ENCODE measurements at places on chromosomes 3 and 15.

DNA sequence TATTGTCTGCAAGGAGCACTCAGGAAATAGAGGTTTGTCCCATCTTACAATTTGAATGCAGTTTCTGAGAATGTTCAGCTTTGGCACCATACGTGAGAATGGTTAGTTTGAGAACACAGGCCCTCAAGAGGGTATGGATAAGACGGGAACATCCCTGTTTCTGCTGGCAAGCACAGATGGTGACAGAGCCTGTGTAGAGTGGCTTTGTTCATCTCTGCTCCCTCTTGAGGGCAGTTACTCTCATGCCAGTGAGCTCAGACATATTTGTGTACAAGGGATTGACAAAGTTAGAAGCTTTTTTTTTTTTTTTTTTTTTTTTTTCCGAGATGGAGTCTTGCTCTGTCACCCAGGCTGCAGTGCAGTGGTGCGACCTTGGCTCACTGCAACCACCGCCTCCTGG is 71.5 kb upstream of the FILIP1L start:
- DNase-seq = no peak

GRCh38 chr15:41934843-41935242 is 37.5 kb downstream of the EHD4 start:
- DNase-seq = no peak

DNA sequence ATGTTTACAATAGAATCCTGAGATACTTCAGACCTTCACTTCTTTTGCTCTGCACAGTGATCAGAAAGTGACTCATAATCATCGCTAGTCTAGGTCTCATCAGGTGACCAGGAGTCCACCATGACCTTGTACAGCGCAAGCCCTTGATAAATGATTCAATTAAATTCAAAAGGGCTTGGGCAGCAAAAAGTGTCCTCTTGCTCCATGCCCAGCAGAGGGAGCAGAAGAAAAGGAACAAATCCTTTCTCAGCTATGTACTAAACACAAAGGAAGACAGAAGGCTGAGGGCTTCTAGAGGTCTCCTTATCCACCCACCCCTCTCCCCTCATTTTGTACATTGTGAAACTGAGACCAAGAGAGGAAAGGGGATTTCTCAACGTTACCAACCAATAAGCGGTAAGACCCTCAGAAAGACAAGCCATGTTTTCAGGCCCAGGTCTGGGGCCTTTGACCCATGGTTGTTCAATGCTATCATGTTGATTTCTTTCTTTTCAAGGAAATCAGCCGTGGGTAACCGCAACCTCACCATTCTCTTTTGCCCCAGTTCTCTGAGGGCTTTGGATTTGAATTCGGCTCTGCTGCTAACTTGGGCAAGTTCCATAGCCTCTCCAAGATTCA is 74.8 kb downstream of the AQP9 start:
- no peak for DNase-seq

- no peak for DNase-seq
Observed at GRCh38 chr3:45209526-45209925, 16.6 kb downstream of the TMEM158 start.

- no peak for DNase-seq
Observed at GRCh38 chr3:82342521-82342920, 581.1 kb upstream of the GBE1 start.

DNA sequence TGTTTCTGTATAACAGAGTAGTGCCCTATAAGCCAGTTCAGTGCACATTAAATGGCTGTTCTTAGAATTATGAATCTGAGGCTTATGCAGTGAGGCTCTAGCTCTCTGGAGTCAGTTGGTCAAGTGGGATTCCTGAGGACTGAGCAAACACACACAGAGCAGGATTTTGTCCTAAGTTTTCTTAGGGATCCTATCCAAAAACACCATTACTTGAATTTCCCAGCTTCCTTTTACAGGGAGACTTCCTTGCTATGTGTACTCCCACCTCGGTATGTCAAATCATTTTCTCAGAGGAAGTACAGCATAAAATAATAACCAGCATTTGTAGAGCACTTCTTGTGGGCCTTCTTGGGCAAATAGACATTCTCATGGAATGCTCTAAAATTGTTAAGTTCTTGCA is 63.1 kb upstream of the GOLGA6B start:
- no peak for DNase-seq

- no peak for DNase-seq
Observed at GRCh38 chr3:186311441-186311840, 50.6 kb downstream of the DGKG start.

DNA sequence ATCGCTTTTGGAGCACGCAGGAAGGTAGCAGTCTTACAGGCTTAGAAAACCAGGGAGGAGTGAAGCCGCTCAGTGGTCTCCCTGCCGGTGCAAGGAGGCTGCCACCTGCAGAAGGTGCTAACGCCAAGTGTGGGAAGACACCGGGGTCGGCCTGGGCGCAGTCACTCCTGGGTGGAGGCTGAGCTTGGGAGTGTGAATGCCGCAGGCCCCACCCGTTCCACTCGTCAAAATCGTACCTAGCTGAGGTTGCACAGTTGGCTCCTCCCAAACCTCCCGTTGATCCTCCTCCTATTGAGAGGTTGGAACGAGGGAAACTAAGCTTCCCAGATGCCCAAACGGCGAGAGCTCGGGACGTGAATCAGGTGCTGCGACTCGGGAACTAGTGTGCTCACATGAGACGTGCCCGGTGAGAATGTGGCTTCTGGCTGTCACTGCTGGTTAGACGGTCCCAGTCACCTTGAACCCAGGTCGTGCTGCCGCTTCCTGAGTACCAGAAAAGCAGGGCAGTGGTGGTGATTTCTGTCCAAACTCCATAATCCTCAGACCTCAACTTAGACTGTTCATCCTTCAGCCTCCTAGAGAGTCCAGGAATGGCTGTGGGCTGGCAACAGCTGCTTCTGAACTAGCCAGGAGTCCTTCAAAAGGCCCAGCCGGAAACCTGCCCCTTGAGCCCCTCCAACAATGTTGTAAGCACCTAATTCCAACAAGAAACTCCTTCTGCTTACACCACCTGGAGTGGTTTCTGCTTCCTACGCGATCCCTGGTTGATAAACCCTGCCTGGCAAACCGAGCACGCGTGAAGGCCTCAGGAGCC is 156.0 kb downstream of the XXYLT1 start:
- no peak for DNase-seq

- DNase-seq = no peak
Observed at GRCh38 chr3:29171043-29171990, 109.6 kb upstream of the RBMS3 start.

DNA sequence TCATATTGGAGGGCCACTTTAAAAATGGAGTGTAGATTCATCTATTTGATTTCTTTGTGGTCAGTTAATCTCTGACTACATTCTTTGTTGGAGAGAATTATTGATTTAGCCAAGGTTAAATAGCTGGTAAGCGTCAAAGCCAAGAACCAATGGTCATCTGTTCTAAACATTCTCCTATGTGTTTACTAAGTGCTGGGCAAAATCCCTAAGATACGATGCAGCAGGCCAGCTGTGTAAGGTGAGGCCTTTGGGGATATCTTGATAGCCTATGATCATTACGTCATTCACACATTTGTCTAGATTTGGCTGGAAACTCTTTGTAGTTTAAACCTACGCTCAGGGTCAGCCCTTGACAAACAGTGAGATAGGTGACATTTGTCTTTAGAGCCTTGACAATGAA is 236.2 kb downstream of the NR1D2 start:
- DNase-seq = no peak

DNA sequence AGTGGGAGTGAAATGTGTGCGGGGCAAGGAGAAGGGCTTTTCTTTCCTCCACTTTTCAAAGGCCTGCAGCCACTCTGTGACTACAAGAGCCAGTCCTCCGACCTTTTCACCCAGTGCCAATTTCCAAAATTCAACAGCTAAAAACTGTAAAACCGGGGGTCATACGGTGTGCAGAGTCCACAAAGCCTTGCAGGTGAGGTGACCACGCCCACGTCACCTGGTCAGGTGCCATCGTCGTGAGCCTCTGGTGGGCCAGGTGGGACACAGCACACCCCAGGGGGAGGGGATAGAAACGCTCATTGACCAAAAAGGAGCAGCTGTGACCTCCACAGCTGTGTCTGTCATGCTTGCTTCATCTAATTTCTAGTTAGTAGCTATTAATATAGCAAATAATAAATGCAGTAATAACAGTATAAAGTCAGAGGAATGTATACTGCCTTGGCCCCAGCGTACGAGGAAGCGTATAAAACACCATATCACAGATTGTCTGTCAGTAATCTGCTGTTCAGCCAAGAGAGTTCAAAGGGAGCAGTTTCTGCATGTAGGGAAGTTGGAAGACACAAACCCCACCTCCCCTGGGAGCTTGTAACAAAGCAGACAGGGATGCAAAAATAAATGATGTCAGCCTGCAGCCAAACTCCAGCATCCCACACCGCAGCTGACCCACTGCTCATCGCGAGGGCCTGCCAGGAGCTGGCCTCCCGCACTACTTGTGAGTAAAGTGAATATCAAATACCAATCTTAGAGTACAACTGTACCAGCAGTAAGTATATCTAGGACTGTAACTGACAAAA is 86.7 kb downstream of the VGLL4 start:
- DNase-seq = no peak

DNA sequence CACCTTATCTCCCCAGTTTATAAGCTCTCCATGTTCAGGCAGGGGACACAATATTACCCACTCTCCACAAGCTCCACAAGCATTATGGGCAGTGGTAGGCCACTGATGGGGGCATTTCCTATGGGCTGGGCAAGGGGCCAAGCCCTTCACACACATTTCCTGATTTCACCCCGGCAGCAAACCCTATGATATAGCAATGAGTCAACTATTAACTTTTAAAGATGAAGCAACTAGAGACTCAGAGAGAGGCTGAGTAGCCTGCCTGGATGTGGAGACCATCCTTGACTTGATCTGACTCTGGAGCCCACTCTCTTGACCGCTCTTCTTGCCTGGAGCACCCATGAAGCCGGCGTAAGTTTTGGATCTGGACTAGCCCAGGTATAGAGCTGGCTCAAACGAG is 27.4 kb downstream of the FOXL2NB start:
- DNase-seq = no peak

DNA sequence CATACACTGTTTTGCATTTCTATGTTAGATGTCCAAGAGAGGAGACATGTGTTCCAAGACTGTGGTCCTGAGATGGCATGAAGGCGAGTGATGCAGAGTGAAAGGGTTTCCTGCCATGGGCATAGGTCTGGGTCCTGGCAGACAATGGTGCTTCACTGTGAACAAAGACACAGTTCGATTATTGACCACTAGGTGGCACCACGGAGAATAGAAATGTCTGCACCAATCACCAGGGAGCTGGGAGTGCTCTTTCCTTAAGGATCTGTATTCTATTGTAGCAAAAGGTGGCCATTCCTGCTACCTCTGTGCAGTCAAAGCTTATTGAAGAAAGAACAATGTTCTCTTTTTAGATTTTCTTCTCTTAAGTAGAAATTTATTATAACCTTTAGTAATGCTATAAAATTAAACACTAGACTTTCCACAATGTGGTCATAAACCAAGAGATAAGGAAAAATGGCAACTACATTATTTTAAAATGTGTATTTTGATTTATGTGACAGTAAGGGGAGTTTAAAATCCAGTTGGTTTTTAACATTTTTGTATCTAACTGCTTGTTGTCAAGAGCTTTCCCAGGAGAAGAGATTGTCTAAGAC is 88.7 kb downstream of the GABRG3 start:
- no peak for DNase-seq

DNA sequence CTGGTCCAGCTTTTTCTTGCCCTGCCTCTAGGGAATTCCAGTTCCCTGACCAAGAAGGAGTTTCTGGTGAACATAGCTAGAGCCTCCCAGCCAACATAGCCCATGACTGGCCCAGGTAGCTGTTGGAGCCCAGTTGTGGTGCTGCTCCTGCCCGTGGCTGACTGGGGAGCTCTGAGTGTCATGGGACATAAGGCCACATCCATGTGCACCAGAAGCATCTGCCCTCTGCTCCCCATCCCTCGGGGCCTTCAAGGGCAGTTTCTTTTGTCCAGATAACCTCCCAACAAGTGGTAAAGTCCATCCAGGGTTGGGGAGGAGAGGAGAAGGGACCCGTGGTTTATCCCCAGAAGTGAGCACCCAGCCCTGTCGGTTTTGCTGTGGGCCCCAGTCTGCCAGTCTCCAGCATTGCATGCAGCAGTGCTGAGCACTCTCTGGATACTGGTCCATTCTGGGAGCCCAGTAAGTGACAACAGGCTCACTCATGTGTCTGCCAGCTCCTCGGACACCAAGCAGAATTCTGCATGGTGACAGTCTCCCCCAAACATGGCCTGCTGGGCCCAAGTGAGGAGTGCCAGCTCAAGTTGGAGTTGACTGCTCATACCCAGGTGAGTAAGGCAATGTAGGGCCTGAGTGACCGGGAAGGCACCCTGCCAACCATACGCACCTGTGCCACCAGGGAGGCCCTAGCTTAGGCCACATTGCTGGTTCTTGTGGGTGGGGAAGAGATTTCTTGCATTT is 28.8 kb downstream of the ACAA1 start:
- no peak for DNase-seq

DNA sequence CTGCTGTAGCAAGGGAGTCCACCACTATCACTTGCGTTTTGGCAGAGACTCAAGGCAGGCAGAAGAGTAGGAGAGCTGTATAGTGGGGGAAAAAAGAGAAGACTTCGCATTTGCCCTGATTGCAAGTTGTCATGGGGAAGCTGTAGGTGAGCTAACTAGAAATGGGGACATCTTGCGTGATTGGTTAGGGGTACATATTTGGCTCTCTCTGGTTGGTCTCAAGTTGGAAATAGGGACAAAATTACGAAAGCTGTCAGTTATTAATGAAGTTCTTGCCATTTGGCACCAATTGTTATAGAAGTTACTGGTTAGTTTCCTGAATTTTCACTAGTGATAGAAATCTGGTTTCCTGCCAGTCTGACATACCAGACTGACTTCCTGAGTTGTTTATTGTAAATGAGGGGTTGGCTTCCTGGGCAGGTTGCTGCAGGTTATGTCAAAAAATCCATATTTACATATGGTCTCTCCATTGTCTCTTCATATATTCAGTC is 8.2 kb upstream of the SENP7 start:
- DNase-seq = no peak

- DNase-seq = no peak
Observed at GRCh38 chr3:184323696-184324095, 9.3 kb downstream of the EIF4G1 start.

DNA sequence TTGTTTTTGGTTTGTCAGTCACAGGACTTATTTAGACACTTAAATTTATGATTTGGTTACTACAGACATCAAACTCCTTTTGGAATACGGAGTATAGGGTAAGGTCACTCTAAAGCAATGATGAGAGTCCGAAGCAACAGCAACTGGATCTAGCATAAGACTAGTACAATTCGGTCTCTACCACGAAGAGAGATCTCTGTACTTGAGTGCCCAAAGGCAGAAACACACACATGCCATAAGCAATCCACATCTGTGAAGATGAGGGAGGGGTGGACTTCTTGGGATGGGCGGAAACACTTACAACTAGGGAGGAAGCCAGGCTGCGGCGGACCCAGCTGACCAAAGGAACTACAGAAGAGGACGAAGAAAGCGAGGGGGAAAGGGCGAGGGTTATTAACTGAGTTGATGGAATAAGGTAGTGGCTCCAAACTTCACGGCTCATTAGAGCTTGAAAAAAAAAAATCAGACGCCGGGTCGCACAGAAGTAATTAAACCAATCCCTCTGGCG is 595 bp downstream of the DPH6 start:
- DNase-seq = no peak

GRCh38 chr15:99423186-99424130 is 142.3 kb upstream of the MEF2A start:
- DNase-seq = no peak

GRCh38 chr3:112027826-112028225 is 6.7 kb upstream of the TMPRSS7 start:
- no peak for DNase-seq
